Activated CD4-positive, alpha-beta T cell treated with anti-CD3 and anti-CD28 coated beads, Interleukin-2, amount 10 ng/mL, durations not matched to agents 7 days and 5 days (primary cell): ENCODE measurements at places on chromosomes 7 and 10. TPM values are rescaled to one million over a fixed set of nuclear protein-coding genes. Genes with fewer than 3 reads are reported as not detected.

The MMD2 gene
- total RNA-seq: not detected

The GJD4 gene
- not detected for total RNA-seq

The DENND11 gene
- 24.0 TPM for total RNA-seq

The CPN1 gene
- total RNA-seq: not detected

GRCh38 chr10:124693801-124694416, 50.3 kb downstream of the FAM53B start:
- no peak overlapping the region for H3K4me3 ChIP-seq
- H3K4me1 ChIP-seq: peaks cover 76% of the 10 kb centered on the region
- no peak for DNase-seq
- peaks cover 74% of the 10 kb centered on the region for H3K36me3 ChIP-seq
- H3K27ac ChIP-seq: peak overlapping the region; percentile 95

DNA sequence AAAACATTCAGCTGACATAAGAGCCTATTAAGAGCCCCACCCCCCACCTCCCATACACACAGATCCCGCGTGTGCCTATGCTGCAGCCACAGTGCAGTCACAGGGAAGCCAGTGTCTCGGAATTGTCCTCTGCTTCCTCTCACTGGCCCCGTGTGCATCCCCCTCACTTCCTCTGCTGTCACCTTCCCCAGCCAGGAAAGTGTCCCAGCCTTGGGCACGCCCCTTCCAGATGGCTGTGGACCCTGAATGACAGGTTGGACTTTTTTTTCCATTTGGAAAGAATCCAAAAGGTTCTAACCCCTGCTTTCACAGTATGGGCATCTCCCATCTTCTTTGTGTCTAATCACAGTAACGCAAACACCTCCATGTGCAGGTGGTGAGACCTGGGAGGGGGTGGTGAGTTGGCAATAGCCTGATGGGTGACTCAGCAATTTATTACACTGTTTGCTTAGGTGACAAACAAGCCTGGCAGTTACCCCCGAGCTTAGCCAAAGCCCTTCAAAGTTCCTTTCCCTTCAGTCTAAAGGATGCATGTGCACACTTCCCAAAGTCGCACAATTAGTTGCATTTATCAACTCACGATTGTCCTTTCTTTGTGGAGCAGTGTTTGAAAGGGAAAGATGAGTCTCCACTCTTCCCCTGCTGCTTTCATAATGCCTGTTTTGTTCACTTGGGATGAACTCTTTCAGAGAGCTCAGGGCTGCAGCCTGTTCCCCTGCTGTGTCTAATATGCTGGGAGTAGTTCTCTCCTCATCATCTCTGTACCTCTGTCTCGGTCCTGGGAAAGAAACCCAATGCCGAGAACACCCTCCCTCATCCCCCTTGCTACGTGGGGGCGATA, 67.5 kb upstream of the EFCAB10 start:
- peak overlapping the region; percentile 44 for H3K27ac ChIP-seq
- no peak overlapping the region for H3K4me3 ChIP-seq
- no peaks in the 10 kb centered on the region for H3K27me3 ChIP-seq
- no peak for DNase-seq

DNA sequence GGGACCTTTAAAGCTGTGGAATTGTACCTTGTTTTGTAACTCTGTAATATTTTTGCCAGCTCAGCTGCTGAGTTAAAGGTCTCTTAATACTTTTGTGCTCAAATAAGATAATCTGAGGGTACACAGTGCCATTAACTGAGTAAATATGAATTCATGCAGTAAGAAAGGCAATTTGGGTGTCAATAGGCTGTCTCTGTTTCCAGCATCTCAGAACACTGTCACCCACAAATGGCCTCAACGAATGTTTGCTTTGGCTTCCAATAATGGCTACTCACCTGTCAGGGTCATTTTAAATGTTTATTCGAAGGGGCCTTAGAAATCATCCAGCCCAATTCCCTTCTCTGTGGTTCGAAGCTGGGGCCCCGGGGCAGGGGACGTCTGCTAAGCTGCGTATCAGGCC, 225.4 kb downstream of the ZMYND11 start:
- H3K4me3 ChIP-seq: no peak overlapping the region
- H3K4me1 ChIP-seq: no peaks in the 10 kb centered on the region
- no peak for DNase-seq

DNA sequence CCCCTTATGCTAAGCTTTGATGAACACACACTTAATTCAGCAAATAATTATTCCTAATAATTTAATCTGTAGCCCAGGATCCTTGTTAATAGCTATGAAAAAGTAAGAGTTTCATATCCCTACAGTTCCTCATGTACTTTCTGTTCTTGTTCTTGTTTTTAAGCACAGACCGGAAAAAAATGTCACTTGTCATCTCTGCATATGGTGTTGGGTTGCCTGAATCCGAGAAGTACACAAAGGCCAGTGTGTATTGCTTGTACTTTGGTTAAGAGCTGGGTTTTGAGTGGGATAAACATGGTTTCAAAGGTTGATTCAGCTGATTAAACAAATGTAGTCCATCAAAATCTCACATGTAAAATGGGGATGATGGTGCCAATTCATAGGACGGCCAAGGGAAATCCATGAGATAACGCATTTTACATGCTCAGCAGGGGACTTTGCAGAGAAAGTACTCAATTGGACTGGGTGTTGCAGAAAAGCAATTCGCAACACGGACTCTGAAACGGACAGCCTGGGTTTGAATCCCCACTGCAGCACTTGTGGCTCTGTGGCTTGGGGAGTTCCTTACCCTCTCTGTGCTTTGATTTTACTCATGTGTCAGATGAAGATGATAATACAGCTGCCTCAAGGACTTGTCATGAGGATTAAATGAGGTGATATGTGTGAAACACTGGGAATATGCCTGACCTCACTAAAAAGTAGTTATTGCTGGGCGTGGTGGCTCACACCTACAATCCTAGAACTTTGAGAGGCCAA, 71.7 kb downstream of the MAP3K8 start:
- peaks cover 53% of the 10 kb centered on the region for H3K4me1 ChIP-seq
- H3K36me3 ChIP-seq: peaks cover 4% of the 10 kb centered on the region
- no peak for DNase-seq

- no peaks in the 10 kb centered on the region for H3K27me3 ChIP-seq
- H3K27ac ChIP-seq: no peak overlapping the region
- H3K36me3 ChIP-seq: no peaks in the 10 kb centered on the region
- H3K4me1 ChIP-seq: no peaks in the 10 kb centered on the region
Observed at GRCh38 chr10:71134732-71135211, 77.6 kb upstream of the UNC5B start.

DNA sequence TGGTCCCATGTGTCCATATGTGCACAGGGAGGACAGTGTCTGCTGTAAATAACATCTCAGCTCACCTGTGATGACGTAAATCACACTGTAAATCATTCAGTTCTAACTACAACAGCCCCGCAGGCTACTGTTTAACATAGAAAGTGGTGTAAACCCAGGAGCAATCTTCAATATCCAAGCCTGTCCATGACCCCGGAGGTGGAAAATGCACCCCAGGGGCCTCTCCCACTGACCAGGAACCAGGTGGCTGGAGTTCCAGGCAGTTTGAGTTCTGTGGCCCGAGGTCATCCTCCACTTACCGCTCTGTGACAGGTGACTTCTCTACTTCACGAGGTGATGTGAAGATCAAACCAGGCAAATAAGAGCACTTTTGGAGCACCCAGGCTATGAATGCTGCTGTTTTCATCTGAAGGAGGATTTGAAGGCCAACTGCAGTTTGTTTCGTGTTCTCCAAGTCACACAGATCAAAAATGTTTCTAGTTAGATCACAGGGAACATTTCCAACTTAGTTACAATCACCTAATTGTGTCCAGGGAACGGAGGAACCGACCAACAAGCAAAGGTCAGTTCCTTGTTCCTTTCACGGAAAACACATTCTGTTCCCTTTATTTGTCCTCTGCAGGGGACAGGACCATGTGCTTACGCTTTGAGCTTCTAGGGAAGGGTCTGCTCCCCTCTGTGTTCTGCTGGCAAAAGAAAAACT, 131.8 kb downstream of the WDR37 start:
- no peak overlapping the region for H3K27ac ChIP-seq
- no peak overlapping the region for H3K4me3 ChIP-seq
- DNase-seq: no peak
- no peaks in the 10 kb centered on the region for H3K36me3 ChIP-seq

DNA sequence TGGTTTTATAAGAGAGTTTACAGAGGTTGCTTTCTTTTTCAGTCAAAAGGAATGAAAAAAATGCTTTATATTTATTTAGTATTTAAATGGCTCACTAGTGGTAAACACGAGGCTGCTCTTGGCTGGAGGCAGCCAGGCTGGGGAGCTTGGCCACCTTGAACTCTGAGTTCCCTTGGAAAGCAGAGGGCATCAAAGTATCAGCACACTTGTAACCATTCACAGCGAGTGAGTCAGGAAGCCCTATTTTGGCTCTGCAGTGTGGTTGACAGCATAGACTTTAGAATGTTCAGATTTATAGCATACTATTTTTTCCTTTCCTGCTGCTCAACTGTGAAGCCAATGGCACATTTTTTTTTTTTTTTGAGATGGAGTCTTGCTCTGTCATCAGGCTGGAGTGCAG, 51.6 kb downstream of the CYCS start:
- H3K27ac ChIP-seq: no peak overlapping the region
- no peak for DNase-seq
- H3K4me3 ChIP-seq: no peak overlapping the region

- no peak overlapping the region for H3K27ac ChIP-seq
- peaks cover 2% of the 10 kb centered on the region for H3K27me3 ChIP-seq
- peaks cover 4% of the 10 kb centered on the region for H3K36me3 ChIP-seq
- no peak overlapping the region for H3K4me3 ChIP-seq
- DNase-seq: no peak
Observed at GRCh38 chr7:131251371-131251770, 76.3 kb upstream of the MKLN1 start.

DNA sequence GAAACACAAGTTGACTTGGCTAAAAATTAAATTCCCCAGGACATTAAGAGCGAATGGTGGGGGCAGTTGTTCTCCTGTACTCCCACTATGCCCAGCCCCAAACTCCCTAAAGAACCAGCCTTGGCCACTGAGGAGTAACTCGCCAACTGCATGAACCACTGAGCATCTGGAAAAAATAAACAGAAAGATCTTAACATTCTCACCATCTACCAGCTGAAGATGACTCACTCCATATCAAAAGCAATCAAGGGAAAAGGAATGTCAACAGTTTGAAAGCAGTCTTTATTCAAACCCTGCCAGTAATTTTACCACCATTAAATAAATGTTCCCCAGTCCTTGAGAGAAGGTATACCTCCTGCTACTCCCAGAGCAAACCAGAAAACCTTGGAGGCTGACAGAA, 45.4 kb downstream of the CTTNBP2 start:
- H3K27ac ChIP-seq: no peak overlapping the region
- no peak overlapping the region for H3K4me3 ChIP-seq
- H3K27me3 ChIP-seq: no peaks in the 10 kb centered on the region
- no peaks in the 10 kb centered on the region for H3K4me1 ChIP-seq
- H3K36me3 ChIP-seq: no peaks in the 10 kb centered on the region

DNA sequence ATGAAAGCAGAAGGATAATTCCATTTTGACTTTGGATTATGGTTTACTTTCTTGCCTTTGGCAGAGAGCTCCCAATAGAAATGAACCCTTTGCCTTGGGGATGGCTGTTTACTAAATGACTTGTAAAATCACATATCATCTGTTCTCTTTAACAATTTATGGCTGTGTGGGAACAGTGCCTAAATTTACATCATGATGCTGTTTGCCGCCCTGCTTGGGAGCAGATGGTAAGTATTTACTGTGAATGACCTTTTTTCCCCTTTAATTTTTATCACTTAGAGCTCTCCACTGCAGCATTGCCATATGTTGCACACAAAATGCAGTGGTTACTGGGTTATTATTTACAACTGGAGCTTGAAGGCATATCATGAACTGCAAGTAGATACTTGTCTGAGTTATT, 13.4 kb downstream of the HEPACAM2 start:
- H3K27ac ChIP-seq: no peak overlapping the region
- H3K4me1 ChIP-seq: no peaks in the 10 kb centered on the region
- peaks cover 48% of the 10 kb centered on the region for H3K27me3 ChIP-seq
- H3K36me3 ChIP-seq: no peaks in the 10 kb centered on the region
- DNase-seq: no peak
